ENCODE measurements at places on chromosomes 7 and 10.

GRCh38 chr10:88889559-88890337, 9.7 kb downstream of the STAMBPL1 start:
- ATAC-seq, result no peak

GRCh38 chr10:113058523-113059370, 108.7 kb downstream of the TCF7L2 start:
- ATAC-seq, result no peak

DNA sequence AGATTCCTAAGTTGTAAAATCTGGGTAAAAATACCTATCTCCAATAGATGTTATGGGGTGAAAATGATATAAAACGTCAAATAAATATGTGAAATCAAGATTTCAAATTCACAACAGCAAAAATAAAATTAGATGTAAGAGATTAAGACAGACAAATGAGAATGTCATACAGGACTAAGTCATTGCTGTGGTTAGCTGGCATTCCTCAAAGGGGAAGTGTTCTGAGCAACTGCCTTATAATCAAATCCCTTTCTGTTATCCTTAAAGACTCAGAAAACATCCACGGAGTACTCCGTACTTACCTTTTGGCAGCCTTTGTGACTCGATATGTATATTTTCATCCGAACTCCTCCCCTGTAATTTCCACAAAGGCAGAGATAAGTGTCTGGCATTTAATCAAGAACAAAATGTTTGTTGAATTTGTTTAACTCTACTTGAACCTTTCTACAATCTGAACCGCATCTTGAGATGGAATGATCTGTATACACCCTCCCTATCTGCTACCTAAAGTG, 559.6 kb downstream of the GATA3 start:
- ATAC-seq, result no peak

DNA sequence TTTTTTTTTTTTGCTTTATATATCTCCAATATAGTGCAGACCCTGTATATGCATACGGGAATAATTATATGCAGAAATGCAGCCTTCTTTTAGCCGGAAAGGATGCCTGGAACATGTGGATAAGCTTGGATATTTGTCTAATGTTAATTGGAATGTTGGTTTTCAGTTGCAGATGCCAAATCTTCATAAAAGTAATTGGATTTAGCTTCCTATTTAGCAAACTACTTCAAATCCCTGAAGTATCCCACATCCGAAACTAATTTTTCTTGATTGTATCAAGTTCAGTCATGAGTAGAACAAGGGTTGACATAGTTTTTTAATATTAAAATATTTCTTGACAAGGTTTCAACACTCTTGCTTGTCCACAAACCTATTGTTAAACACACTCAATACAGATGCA, 281.7 kb downstream of the BBS9 start:
- no peak for ATAC-seq

DNA sequence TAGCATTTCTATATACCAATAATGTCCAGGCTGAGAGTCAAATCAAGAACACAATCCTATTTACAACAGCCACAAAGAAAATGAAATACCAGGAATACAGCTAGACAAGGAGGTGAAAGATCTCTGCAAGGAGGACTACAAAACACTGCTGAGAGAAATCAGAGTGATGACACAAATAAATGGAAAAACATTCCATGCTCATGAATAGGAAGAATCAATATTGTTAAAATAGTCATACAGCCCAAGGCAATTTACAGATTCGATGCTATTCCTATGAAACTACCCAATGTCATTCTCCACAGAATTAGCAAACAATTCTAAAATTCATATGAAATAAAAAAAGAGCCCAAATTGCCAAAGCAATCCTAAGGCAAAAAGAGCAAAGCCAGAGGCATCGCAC, 116.8 kb upstream of the ZNF32 start:
- ATAC-seq, result no peak

- no peak for ATAC-seq
These were observed 1.1 kb upstream of the BNIP3 start for GRCh38 chr10:131982796-131983195.

- ATAC-seq, result no peak
These were observed 7.0 kb upstream of the PANK1 start for GRCh38 chr10:89651916-89652573.
